ENCODE measurements at places on chromosomes 12 and 14. TPM values are rescaled to one million over a fixed set of nuclear protein-coding genes. Genes with fewer than 3 reads are reported as not detected.

- no peak for DNase-seq
Observed at GRCh38 chr12:47900131-47901062, 4.4 kb downstream of the VDR start.

GRCh38 chr14:100124551-100125088, 34.8 kb downstream of the DEGS2 start:
- DNase-seq = no peak

DNA sequence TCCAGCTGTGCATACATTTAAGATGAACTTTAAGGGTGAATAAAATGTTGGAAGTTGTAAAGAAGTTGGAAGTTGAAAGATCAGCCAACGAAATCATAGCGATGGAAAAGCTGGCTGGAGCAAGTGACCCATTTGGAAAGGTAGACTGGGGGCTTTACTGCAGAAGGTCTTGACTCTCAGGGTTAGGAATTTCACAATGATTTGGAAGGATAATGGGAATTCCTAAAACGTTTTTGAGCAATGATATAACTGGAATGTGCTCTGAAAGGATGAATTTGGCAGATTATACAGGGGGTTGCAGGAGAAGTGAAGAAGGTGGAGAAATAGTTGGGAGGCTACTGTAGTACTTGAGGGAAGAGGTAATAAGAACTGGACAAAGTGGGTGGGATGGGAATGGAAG, 27.4 kb downstream of the EMP1 start:
- DNase-seq = no peak

DNA sequence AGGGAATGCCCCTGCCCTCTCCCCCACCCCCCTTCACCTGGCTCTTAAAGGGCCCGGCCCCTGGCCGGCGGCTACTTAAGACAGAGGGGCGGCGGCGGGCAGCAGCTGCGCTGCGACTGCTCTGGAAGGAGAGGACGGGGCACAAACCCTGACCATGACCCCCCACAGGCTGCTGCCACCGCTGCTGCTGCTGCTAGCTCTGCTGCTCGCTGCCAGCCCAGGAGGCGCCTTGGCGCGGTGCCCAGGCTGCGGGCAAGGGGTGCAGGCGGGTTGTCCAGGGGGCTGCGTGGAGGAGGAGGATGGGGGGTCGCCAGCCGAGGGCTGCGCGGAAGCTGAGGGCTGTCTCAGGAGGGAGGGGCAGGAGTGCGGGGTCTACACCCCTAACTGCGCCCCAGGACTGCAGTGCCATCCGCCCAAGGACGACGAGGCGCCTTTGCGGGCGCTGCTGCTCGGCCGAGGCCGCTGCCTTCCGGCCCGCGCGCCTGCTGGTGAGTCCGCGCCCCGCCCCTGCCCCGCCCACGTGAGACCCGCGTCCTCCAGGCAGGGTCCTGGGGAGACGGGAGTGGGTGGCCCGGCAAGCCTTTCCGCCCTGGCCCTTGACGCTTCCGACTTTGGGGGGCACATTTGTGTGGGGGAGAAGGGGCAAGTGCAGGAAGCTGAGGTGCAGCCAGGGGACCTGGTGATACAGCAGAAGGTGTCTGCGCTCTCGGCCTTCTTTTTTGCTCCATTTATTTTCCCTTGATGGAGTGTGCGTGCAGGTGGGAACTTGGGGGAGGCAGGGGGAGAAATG, at the start of gene IGFBP6:
Gene IGFBP6, plus strand, starts transcription at position 104 of the 790 bp plus-strand sequence. Its CDS starts 51 bp downstream, at position 155.
- no peak for DNase-seq

DNA sequence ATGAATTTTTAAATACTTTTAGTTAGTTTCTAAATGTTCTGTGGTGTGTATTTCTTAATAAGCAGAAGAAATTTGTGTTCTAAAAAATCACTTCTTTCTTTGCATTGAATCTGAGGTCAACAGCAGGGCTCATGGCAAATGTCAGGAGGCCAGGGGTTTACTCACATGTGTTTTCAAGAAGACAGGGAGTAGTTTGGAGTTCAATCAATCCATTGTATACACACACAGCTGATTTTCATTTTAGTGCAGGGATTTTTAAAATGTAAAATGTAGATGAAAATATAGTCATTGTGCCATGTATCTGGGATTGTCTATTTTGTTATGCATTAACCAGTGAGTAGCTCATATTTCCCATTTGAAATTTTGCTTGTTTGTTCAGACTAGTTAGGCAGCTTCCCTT, 62.1 kb downstream of the EML1 start:
- DNase-seq = no peak

DNA sequence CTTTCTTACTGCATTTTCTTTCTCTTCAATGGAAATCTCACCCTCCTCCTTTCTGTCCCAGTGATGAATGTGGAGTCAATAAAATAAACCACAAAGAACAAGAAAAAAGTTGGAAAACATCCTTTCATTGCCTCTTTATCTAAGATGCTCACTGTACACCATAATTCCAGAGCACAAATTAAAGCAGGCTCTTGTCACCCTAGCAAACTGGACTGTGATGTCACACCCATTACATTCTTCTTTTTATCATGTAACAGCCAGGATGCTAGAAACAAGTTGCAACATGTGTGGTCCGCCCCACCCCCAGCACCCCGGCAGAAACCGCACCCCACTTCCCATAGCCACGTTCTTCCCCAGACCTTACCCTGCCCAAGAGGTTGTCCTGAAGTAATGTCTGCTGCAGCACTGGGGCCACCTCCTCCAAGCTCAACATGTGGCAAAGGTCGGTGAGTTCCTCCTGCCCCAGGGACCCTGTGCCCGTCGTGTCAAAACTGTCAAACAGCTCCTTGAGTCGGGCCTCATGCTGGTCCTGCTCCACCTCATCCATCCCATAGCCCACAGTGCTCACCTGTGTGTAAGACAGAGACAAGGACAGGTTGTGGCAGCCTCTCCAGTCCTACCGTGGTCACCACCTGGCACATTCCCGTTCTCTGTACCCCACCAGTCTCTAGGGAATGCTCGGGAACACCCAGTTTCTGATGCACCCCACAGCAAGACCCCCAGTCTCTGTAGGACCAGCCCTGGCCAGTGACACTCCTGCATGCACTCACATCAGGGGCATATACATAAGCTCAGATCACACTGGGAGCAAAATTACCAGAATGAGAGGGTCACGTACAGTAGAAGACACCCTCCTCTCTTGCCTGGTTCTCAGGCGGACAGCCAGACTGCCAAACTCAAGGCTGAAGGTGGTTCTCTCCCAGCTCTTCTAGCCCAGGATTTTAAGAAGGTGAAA, 9.2 kb downstream of the NIN start:
- DNase-seq = no peak

GRCh38 chr12:12839003-12839395, 25.9 kb downstream of the DDX47 start:
- DNase-seq = no peak

DNA sequence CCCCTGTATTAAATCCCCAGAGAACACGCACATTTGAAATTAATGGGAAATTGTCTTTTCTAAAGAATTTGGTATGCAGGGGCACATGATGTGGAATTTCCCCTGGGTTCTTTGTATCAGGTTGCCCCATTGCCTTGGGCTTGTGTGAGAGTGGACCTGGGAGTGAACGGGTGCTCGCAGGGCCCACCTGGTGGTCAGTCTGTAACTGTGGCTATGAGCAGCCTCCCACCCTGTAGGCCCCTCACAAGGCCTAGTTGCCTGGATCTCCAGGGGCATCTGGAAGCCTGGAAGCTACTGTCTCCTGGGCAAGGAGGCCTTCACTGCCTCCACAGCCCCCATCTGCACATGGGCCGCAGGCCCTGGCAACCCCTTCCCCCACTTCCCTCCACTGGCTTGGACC, 96.7 kb downstream of the SLC25A47 start:
- DNase-seq = no peak

- DNase-seq = no peak
Observed at GRCh38 chr12:81798294-81798693, 39.1 kb upstream of the PPFIA2 start.

DNA sequence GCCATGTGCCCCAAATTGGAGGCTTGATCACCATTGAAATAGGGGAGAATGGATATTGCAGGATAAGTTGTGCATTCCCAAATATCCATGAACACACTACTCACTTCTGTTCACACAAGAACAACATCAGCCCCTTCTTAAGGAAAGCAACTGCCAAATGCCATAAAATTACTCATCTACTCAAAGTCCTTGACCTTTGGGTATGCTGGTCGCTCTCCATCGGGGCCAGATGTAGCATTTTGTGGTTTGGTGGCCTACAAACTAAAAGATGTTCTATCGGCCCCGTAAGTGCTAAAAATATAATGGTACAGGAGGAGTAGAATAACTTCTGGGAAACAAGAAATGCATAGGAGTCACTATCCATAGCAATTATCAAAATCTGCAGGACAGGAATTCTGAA, 362.6 kb downstream of the AEBP2 start:
- DNase-seq = no peak

DNA sequence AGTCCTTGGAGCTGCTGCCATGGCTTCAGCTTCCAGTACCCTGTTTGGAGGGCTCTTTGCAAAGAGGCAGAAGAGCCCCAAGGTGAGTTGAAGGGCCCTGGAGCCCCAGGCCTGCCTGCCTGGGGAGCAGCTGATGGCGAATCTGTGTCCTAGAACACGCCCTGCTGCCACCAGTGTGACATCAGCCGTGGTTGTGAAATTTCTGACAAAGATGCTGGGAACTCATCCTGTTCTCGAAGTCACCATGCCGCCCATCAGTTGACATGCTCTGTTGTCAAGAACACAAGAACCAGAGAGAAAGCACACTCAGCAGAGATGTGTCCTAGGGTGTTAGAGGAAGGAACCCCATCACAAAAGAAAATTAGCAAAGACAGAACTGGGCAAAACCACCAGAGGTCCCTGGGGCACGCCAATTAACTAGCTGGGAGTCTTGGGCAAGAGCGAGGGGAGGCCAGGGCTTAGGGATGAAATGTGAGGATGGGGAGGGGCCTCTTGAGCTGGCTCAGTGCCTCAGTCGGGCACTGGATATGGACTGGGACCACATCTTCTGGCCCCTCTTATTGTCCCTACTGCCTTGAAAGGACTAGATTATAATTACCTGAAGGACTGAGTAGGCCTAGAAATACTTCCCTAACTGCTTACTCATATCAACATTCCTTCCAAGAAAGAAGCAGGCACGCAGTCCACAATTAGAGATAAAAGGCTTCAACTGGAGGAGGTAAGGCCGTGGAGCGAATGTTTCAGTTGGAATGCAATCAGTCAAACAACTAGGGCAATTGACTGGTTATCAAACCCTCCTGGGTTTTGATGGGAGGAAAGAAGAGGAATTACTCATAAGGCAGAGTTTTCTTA, 163.1 kb downstream of the CACNA1C start:
- DNase-seq = no peak

DNA sequence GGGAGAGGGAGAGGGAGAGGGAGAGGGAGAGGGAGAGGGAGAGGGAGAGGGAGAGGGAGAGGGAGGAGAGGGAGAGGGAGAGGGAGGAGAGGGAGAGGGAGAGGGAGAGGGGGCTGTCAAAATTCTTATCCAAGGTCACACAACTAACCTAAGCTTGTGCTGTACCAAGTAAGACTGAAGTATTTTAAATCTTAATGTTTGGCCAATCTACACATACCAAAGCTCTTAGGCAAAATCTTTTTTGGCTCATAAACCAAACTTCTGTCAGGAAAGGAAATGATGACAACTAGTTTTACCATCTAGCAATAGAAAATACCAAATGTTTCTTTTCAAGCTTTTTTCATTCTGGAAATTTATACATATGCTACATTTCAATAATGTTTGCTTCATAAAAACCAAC, 33.8 kb downstream of the CCDC38 start:
- DNase-seq = peak; percentile 48

DNA sequence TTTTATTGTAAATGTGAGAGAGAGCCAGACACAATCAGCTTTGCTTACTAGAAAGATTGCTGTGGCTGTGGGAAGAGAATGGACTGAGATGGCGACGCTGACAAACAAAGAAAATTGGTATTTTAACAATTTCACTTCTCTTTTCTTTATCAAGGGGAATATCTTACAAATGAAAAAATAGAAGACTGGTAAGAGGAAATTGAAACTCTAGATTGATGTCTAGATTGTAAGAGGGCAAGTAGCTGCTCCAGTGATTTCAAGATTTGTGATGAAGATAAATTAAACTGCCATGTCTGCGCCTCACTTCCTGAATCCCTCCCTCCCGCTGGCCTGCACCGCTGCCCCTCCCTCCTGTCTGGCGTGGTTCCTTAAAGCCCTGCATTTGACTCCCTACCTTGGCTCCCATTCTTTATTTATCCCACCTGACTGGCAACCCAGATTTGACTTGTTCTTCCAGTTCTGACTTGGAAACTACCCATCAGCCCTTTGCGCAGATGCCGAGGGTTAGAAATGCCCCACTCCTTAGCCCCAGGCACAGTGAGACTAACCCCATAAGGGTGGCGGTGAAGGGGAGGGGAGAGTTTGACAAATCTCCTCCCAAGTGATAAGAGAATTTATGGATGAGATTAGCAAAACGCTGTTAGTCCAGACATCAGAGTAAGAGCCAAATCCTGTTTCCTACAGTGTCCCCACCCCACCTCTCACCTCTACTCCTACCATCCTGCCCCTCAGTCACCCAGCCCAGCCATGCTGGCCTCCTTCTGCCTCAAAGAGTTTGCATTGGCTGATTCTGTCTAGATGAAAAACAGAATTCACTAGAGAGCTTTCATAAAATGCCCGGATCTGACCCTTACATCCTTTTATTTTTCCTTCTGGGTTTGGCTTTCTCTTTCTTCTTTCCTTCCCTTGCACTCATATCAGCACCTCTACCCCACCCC, 125.3 kb upstream of the ATF7IP start:
- DNase-seq = no peak

DNA sequence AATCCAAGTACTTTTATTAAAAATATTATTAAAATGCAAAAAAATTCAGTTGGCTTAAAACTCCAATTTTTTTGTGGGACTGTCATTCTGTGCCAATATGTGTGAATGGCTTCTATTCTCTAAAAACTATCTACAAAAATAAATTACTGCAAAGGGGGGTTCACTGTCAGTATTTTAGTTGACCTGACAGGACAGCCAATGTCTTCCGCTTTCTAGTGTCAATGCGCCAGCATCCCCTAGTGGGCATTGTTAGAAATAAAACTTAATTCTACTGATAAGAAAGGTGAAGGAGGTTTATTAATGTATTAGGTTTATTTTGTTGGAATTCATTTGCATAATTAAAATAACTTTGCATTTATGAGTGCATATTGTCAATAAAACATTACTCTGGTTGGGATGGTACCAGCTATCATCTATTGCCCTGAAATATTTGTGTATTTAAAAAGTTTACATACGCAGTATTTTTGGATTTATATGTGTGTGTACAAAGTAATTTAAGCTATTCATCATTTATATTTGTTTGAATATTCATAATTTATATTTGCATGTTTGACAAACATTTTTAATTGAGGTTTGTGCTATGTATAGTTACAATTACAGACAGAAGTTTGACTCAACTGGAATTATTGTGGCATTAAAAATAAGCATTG, 527.2 kb downstream of the FLRT2 start:
- no peak for DNase-seq

- no peak for DNase-seq
Observed at GRCh38 chr12:40034712-40035111, 71.2 kb downstream of the SLC2A13 start.

GRCh38 chr14:92411135-92411534, 88.2 kb downstream of the SLC24A4 start:
- no peak for DNase-seq

MMP17 gene
- total RNA-seq = 4.7 TPM

SLC6A13 gene
- not detected for total RNA-seq

CAPZA3 gene
- total RNA-seq = not detected

STXBP6 gene
- 0.04 TPM for total RNA-seq

MFAP5 gene
- total RNA-seq = 0.25 TPM

CLEC6A gene
- not detected for total RNA-seq

TMEM119 gene
- not detected for total RNA-seq

SLC25A47 gene
- 0.04 TPM for total RNA-seq

Measured in pulmonary artery endothelial cell (primary cell).